Ureter (tissue), 1 donor: ENCODE measurements at places on chromosomes 4 and X. TPM values are rescaled to one million over a fixed set of nuclear protein-coding genes. Genes with fewer than 3 reads are reported as not detected.

The SMIM10 gene
- 8.4 TPM for total RNA-seq

The STAP1 gene
- total RNA-seq, result 0.65 TPM

The ETDC gene
- total RNA-seq, result not detected

DNA sequence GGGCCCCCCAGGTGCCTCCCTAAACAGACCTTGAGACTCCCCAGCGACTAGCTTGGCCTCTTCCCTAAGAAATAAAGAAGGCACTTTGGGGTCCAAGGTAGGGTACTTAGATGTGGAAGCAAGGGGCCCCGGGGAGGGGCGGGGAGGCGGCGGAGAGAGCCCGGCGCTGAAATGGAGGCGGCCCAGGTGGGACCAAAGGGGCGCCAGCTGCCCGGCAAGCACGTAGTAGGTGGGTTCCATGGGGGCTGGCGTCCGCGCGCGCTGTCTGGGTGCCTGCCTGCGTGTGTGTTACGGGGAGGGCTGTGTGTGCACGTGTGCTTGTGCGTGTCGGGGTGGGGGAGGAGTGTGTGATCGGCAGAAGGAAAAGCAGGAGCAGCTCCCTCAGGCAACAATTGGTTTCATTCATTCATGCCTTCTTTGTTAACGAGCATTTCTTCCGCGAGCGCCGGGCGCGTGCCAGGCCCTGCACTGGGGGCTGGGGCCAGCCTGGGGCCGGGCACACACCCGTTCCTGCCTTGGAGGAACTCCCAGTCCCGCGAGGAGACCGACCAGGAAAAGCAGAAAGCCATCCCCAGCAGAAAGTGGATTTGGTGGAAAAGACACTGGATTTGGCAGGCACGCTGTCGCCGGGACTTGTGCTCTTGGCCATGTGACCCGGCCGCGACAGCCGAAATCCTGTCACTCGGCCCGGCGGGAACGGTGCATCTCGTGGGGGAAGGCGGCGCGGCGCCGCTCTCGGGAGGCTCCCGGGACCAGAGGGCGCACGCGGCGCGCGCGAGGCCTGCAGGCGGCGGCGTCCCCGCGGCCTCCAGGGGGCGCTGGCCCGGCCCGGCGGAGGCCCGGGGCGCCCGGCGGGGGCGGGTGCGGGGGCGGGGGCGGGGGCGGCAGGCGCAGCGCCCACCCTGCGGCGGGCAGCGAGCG lies 3.3 kb upstream of the DUSP9 start:
- DNase-seq, result peak; percentile 41

- no peak for DNase-seq
Observed at GRCh38 chrX:29922607-29923006, 292.8 kb upstream of the MAGEB2 start.

- no peak for DNase-seq
Observed at GRCh38 chr4:24856586-24856985, 56.3 kb downstream of the CCDC149 start.

GRCh38 chr4:113335746-113336145 lies 286.3 kb downstream of the ANK2 start:
- DNase-seq, result no peak

- DNase-seq, result no peak
Observed at GRCh38 chr4:73864365-73864764, 4.8 kb upstream of the CXCL1 start.

- no peak for DNase-seq
Observed at GRCh38 chrX:129649268-129650182, 5.2 kb downstream of the APLN start.

- no peak for DNase-seq
Observed at GRCh38 chr4:52949336-52949735, 87.2 kb downstream of the RASL11B start.

DNA sequence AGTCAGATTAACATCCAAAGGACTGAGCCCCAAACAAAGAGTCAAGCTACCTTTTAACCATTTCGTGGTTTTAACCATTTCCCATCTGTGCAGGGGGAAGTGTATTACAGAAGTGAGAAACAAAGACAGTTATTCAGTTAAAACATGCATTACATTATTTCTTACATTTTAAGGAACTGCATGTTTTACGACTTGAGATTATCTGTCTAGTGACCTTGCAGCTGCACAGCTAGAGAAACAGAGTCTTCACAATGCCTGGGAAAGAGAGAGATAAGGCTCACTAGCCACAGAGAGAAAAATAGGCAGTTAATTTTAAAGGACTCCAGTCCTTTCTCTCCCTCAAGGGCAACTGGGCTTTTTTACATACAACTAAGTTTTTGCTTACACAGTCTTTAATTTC lies 48.7 kb upstream of the KLHL4 start:
- no peak for DNase-seq
